Fibroblast of skin of right quadriceps (primary cell): ENCODE measurements at places on chromosomes 6 and 20.

- no peak for DNase-seq
Measured at GRCh38 chr20:46031701-46032254, 2.8 kb downstream of the SLC12A5 start.

DNA sequence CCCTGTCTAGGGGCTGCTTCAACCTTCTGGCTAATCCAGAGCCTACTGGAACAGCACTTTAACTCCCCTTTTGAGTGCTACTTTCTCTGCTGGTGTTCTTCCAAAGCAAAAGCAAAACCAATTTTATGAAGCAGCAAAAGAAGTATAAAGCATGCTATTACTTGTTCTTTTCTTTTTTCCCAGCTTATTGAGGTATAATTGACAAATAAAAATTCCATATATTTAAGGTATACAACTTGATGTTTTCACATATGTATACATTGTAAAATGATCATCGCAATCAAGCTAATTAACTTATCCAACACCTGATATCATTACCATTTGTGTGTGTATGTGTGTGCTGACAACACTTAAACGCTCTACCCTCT lies 14.9 kb downstream of the ID4 start:
- DNase-seq = no peak

- DNase-seq = no peak
Measured at GRCh38 chr6:122276637-122277036, 122.8 kb upstream of the HSF2 start.

DNA sequence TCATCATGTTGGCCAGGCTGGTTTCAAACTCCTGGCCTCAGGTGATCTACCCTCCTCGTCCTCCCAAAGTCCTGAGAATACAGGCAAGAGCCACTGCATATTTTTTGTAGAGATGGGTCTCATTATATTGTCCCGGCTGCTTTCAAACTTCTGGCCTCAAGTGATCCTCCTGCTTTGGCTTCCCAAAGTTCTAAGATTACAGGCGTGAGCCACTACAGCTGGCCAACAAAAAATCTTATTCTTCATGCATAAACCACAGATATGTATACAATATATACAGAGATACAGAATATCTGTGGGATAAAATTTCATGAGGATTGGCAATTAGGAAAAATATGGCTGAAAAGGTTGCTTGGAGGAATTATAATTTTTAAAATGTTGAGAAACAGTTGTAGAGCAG lies 49.9 kb downstream of the SLC35A1 start:
- DNase-seq = no peak

DNA sequence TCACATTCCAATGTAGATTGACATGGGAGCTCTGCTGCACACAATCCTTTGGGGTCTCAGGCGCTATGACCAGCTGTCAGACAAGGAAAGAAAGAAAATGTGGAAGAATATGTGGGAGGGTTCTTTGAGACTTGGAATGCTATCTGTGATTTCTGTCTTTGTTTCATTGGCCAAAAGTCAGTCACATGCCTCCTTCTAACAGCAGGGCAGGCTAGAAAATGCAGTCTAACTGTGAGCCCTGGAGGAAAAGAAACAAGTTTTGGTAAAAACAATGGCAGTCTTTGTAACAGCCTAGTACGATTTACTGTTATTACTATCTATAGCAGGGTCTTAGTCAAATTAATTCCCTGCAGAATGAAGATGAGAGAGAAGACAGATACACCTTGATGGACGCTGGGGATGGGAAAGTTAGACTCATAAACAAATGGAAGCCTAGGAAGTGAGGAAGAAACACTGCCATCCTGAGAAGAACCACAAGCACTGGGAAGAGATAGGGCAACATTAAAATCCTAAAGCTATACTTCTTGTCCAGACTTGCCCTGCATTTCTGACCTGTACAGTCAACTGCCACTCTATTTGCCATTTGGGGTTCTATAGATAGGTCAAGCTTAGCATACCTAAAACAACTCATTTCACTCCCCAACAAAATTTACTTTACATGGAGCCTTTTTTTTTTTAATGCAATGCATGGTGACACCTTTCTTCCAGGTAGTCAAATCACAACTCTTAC lies 833.0 kb downstream of the KIF16B start:
- no peak for DNase-seq

DNA sequence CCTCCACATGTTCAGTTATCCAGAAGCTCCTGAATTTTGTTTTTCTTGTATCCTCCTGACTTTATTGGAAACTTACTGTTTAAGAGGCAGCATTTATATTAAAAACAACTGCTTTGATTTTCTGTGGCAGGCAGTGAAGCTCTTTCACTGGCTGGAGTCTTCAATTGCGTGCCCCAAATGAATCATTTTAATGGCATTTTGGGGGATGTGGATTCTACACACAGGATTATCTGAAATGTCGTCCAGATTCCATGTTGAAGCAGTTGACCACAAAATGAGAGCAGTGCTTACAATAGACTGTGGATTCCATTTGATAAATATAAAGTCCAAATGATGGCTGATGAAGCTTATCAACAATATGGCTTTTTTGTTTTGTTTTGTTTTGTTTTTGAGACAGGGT lies 41.0 kb upstream of the HIVEP1 start:
- peak; percentile 98 for DNase-seq

DNA sequence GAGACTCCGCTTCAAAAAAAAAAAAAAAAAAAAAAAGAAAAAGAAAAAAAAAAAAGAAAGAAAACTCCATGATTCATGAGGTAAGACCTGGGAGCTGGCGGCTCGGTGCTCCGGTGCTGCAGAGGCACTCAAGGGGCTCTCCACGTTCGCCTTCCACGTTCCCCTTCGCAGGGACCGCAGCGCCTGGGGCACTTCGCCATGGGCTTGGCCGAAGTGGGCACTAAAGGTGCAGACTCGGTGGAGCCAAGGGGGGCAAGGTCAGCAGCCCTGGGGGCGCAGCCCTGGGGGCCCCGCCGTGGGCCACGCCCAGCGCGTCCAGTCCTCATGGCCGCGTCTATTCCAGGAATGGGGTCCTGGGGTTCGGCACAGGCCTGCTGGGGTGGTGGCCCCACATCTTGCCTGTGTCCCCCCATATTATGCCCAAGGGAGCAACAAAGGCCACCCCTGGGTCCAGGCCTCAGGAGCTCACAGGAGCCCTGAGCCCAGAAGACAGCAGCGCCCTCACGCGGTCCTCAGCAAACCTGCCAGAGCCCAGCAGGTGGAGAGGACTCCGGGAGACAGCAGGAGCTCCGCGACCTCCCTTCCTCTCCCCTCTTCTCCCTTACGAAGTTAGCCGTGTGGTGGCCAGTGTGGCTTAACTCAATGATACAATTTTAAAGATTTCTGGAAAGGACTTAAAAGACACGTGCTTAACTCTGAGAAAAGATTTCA lies 21.9 kb downstream of the ZBTB46 start:
- no peak for DNase-seq

GRCh38 chr20:24668791-24669190 lies 199.4 kb downstream of the SYNDIG1 start:
- DNase-seq = no peak

- no peak for DNase-seq
Measured at GRCh38 chr6:47323321-47323720, 13.6 kb upstream of the TNFRSF21 start.

GRCh38 chr6:152135755-152136448 lies 328.4 kb downstream of the ESR1 start:
- no peak for DNase-seq

DNA sequence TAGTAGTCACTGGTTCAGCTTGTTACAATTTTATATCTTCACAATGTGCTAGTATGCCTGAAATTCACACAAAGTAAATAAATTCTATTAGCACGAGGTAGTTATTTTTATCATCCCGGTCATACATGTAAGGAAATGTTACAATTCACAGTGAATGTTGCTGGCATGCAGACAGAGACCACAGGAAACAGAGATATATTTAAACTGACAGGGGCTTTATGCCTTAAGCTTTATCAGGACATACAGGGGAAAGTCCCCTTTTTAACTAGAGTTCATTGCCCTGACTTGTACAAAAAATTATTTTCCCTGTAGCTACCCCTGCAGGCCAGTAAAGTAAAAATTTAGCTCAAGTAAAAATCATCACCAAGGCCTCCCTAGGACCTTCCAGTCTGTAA lies 712.0 kb upstream of the NRSN1 start:
- DNase-seq = peak; percentile 93

DNA sequence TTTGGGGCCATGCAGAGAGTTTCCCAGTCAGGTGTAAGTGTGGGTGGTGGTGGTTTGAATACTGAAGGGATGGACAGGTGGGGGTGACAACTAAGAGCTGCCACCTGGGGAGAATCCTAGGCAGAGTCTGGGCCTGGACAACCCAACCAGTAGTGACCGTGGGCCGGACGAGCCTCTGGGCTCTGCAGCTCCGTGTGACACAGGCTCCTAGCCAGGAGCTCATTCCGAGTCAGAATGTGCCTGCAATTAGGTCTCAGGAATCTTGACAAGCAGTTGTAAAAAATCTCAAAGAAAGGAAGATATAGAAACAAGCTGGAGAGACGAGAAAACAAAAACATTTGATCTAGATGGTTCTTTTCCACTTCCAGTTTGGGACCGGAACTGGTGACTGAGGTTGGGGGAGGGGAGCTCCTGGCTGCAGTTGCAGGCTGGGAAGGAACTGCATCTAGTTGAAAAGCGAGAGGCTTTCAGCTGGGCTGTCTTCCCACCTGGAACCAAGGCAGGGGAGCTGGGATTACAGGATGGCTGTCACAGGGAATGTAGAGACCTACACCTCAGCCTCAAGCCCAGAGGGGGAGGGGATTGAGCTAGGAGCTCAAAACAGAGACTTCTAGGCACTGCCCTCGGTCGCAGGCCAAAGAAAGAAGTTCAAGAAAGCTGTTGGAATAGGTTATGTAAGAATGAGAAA lies 156.9 kb downstream of the PAX1 start:
- DNase-seq = no peak
